T follicular helper cell (primary cell): ENCODE measurements at places on chromosomes 4 and X.

- DNase-seq, result no peak
Observed at GRCh38 chr4:130995988-130996387, 1900.0 kb downstream of the C4orf33 start.

DNA sequence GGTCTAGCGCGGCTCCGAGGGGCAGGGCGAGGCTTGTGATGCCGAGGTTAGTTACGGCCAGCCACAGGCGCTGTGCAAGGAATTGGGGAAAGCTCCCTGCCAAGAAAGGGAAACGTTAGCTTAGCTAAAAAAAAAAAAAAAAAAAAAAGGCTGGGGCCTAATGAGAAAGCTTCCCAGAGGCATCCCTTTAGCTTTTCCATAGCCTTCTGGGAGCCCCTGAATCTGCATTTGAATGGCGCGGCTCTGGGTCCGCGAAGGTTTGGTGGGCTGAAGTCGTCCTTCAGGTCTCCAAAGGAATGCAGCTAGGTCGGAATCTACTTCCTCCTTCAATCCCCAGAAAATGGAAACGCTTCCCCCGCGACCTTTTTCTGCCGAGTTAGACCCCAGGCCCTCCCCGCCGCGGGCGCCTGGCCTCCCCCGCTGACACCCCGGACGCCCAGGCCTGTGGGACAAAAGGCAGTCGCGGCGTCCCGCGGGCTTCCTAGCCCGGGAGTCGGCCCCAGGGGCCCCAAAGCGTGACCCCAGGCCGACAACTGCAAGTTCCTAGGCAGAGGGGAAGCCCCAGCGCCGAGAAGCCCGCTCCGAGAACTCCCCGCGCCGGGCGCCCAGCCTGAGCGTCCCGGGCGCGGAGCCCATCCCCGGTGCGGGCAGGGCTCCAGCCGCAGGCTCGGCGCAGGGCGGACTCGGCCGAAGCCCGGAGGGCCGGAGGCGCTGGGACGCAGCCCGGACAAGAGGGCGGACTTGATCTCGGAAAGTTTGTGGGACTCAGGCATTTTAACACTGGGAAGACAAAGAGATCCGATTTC lies 605 bp upstream of the FAT1 start:
- DNase-seq, result no peak

GRCh38 chrX:15971696-15972095 lies 117.1 kb upstream of the AP1S2 start:
- DNase-seq, result no peak

- no peak for DNase-seq
Observed at GRCh38 chr4:141658309-141658708, 21.9 kb downstream of the IL15 start.

- no peak for DNase-seq
Observed at GRCh38 chr4:136643416-136643815, 888.9 kb downstream of the PCDH18 start.

DNA sequence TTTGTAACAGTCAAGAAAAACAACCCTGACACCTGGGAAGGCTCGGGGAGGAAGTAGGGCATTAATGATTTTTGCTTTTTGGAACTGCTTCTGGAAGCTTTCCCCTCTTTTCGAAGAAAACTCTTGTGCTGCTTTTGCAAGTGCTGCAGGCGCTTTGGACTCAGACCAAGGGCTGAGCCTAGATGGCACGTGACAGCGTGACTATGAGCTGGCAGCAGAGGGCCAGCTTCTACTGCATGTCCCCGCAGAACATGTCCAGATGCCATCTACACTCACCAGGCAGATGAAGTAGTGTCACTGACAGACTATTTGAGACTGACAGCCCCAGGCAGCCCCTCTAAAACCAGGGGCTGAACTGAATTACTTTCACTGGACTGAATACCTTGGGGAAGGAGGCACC lies 6.2 kb downstream of the NR0B1 start:
- DNase-seq, result no peak
